ENCODE measurements at places on chromosomes 12 and 14.

- DNase-seq, result no peak
Measured at GRCh38 chr14:58918066-58918738, 270.3 kb upstream of the DAAM1 start.

DNA sequence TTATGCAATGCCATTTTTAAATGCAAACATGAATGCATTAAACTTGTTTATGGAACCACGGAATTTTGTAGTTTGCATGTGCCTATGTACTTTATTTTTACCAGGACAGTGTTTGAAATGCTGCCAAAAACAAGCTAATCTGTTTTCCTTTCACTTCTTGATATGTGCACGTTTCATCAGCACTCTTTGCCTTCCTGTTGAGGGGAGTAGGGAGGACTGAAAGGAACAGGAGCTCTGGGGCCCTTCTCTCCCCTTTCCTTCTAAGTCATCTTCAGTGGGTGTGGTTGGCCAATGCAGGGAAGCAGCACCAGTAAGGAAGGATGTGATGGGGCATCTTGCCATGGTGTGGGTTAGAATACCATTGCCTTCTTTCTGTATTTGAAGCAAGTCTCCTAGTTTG, 12.1 kb upstream of the PPP4R4 start:
- DNase-seq, result peak; percentile 72

- no peak for DNase-seq
Measured at GRCh38 chr12:71442567-71442931, 3.0 kb downstream of the LGR5 start.

GRCh38 chr14:60867503-60868172, 113.2 kb downstream of the TRMT5 start:
- no peak for DNase-seq

DNA sequence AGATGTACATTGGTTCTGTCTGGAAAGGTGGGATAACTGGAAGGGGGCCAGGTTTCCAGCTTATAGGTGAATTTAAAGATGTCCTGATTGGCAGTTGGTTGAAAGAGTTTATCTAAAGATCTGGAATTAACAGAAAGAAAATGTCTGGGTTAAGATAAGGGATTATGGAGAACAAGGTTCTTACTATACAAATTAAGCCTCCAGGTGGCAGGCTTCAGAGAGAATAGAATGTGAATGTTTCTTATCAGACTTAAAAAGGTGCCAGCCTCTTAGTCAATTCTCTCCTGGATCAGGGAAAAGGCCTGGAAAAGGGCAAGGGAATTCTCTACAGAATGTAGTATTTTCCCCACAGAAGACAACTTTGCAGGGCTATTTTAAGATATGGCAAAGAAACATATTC, 53.1 kb downstream of the CNTN1 start:
- DNase-seq, result no peak

- no peak for DNase-seq
Measured at GRCh38 chr12:23880988-23881387, 68.5 kb downstream of the SOX5 start.

DNA sequence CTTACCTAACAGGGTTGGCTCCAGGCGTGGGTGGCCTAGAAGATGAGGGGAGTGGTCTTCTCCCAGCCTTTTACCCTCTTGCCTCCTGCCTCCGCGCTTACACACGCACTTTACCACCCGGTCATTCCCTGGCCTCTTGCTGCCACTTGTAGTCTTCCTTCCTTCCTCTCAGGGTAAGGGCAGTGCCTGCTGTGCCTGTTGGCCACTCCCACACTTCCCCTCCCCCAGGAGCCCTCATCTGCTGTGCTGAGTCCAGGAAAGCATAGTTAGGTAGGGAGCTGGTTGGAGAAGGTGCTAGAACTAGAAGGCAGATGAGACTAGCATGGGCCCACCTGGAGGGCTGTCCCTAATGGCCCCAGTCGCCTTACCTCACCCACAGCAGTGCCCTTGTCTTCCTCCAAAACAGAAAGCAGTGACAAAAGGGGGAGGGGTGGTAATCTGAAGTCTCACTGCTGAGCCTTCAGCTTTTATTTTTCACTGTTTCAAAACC, 54.3 kb upstream of the SRSF5 start:
- peak; percentile 45 for DNase-seq

- no peak for DNase-seq
Measured at GRCh38 chr14:58817846-58818245, 180.1 kb downstream of the DACT1 start.

DNA sequence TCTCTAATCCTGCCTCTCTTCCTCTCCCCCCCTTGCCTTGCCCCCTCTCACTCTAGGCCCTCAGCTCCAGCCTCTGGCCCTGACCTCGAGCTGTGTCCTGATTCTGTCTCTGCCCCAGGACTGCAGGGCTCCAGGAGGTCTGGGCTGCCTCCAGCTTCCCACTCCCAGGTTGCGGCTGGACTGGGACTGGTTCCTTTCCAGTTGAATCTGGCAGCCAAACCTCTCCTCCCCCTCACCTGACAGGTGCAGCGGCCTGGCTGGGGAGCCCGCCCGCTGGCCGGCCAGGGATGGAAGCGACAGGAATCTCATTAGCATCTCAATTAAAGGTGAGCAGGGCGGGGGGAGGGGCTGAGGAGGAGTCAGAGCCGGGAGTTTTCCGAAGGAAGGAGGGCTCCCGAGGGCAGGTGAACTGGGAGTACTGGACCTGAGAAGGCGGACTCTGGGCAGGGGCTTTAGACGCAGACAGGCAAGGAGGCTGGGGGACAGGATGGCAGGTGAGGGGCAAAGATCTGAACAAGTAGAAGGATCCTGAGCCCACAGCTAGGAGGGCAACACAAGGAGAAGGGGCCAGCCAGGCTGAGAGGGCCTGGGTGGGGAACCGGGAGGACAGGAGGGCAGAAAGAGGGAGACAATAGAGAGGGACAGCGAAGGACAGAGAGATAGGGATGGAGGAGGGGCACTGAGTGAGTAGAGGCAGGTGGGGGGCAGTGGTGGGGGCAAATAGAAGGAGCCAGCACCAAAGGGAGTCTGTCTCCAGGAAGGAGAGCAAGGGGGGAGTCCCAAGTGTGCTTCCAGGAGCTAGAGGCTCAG, at the start of gene SCNN1A:
TSS of gene SCNN1A (minus strand) at position 295 of the 810 bp plus-strand sequence. CDS start 780 bp downstream, outside the sequence.
- no peak for DNase-seq

- no peak for DNase-seq
Measured at GRCh38 chr14:70188322-70188658, 461 bp downstream of the SLC8A3 start.

GRCh38 chr14:105742531-105742848, 216.1 kb downstream of the TMEM121 start:
- DNase-seq, result no peak

- DNase-seq, result no peak
Measured at GRCh38 chr12:112524676-112525425, 106.1 kb downstream of the PTPN11 start.

DNA sequence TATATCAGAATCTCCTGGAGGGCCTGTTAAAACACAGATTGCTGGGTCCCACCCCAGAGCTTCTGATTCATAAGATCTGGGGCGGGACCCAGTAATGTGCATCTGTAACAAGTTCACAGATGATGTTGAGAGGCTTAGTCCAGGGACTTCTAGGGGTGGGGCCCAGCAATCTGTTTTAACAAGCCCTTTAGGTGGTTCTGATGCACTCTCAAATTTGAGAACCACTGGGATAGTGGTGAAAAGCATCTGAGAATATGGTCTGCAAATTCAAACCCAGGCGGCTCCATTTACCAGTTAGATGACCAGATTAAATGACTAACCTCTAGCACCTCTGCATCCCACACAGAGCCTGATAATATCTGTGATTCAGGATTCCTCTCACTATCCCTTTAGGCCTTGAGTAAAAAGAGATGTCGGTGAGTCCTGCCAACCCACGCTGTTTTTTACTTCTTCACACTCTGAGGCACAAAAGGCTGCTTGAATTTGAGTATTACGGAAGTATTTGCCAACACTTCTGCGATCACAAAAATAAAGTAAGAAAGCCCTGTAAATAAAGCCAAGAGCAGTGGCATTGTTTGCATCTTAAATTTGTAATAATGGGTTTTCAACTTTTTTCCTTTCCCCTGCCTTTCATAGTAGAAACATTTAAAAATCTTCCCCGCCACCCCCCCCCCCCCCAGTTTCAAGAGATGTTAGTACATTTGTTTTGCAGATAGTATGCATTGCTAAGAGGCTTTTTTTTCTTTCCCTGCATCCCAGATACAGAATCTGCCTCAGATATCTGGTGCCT, 1.8 kb upstream of the FRS2 start:
- DNase-seq, result no peak

DNA sequence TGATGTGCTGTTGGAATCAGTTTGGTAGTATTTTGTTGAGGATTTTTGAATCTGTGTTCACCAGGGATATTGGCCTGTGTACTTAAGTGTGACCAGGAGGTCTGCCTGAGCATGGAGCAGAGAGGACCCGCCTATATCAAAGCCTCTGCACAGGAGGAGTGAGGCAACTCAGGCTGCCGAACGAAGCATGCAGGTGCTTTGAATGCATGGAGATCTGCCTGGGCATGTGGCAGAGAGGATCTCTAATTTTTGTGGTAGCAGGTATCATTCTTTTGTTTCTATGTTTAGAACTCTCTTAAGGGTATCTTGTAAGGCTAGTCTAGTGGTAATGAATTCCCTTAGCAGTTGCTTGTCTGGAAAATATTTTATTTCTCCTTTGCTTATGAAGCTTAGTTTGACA, 26.9 kb downstream of the RAB3IP start:
- DNase-seq, result no peak

GRCh38 chr12:56398324-56398723, 35.7 kb upstream of the APOF start:
- no peak for DNase-seq

DNA sequence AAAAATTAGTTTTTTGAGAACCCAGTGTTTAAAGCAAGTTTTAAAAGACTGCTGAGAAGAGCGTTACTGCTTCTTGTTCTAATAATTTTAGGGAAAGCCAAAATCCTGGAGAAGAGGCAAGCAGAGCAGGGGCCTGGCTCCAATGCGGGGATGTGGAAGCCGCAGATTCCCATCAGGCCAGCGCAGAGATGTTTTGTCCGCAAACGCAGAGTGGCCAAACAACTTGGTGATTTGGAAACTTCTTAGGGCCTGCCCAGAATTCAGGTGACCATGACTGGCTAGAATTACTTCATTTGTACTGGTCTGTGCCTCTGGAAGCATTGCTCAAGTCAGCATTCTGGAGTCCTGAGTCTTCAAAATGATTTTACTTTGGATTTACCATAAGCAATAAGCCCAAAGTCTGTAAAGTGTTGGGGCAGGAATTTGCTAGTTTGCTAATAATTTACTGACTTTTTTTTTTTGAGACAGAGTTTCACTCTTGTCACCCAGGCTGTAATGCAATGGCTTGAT, 208.4 kb downstream of the PPM1H start:
- DNase-seq, result no peak

- no peak for DNase-seq
Measured at GRCh38 chr12:122013791-122014590, 7.7 kb upstream of the BCL7A start.

- no peak for DNase-seq
Measured at GRCh38 chr12:113880988-113881962, 84.8 kb downstream of the RBM19 start.

DNA sequence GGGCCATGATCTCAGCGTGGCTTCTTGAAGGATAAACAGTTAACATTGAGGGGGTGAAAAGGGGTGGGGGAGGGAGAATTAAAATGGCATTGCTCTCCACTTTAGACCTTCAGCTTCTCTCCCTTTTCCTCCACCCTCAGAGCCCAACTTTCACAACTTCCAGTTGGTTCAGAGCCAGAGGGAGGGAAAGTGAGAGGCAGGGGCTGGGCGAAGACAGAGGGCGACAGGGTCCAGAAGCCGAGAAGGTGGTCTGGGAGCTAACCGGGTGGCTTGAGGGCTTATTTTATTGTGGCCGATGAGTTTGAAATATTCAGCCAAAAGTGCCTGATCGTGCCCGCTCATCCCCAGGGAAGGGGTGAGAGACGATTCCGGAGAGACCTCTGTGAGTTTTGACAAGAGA, 4.1 kb downstream of the BMP4 start:
- no peak for DNase-seq

DNA sequence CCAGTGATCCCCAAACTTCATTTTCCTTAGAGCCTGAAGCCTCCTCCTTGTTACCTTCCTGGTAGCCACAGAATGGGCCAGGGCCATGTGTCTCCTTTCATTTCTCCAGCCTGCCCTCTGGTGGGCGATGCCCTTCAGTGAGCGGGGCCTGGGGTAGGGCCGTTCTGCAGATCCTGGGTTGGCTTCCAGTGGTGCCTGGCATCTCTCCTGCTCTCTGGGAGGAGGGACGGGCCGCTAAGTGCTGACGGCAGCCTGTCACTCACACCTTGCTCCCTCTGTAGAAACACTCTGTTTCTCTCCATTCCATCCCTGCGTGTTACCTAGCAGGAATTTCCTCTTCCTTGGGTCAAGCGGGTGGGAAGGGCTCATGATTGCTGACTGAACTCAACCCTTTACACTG, 232.1 kb downstream of the CACNA1C start:
- DNase-seq, result peak; percentile 71

- DNase-seq, result no peak
Measured at GRCh38 chr12:662566-663292, 516 bp downstream of the NINJ2 start.

DNA sequence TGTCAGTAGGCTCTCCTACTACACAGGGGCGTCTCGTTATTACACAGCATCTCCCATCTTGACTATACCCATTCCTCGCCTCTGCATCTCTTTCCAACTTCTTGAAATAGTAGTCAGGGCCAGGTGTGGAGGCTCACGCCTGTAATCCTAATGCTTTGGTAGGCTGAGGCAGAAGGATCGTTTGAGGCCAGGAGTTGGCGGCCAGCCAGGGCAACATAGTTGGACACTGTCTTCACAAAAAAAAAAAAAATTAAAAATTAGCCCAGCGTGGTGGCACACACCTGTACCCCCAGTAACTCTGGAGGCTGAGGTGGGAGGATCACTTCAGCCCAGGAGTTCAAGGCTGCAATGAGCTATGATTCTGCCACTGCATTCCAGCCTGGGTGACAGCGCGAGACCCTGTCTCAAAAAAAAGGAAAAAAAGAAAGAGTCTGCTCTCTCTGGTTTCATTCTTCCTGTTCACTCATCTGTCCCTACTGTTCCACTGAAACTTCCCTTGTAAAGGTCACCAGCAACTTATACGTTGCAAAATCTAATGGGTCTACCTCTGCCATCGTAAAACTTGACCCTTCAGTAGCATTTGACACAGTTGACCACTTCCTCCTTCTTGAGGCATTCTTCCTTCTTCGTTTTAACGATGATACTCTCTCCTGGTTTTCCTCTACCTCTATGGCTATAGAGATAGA, 41.0 kb upstream of the PTGR2 start:
- no peak for DNase-seq

DNA sequence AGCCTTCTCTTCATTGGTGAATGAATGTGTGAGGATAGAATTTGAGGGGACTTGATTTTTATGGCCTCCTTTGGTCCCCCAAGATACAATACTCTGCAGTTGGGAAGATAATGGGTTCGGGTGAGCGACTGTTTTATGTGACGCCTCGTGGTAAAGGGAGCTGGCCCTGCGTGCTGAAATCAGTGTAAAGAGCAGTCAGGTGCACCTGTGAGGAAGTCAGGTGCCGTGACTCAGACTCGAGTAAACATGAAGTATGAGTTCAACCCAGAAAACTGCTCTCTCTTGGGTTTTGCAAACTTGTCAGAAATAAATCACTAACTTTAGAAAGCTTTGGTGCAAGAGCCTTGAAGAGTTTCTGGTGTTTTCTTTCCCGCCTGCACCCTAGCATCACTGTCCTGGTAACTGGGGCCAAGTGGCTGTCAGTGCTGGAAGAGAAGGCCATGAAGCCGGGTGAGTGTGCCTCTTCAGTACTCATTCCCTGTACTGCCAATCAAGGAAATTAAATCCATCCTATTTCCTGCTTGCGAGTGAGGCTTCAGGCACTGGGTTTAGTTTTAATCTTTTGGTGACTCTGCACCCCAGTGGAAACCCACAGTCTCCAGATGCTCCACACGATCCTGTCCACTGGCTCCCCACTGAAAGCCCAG, 59.2 kb downstream of the AACS start:
- no peak for DNase-seq
